ENCODE measurements at places on chromosomes 3 and 15.

DNA sequence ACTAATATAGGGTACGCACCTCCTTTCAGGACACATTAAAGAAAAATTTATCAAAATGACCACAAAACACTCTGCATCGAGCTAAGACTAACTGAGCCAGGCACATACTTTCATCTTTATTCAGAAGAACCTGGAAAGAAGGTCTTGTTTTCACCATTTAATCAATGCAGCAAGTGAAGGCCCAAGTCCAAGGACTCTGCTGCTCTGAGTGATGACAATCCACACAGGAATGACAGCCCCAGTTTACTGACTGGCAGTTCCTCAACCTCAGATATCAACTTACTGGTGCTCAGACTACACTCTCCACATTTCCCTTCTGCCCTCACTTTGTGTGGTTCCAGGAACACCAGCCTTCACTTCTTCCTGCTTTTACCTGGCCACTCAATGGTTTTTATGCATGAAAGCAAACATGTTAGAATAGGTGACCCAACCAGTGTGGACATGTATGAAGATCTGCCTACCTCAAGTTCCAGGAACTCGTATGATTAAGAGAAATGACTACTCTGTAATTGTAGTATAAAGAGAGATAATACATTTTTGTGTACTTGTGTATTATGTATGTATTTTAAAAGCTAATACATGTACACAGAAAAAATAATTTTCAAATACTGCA lies 29.1 kb upstream of the RASA2 start:
- no peak for DNase-seq

GRCh38 chr15:31374489-31374888 lies 47.9 kb downstream of the KLF13 start:
- DNase-seq, result no peak

DNA sequence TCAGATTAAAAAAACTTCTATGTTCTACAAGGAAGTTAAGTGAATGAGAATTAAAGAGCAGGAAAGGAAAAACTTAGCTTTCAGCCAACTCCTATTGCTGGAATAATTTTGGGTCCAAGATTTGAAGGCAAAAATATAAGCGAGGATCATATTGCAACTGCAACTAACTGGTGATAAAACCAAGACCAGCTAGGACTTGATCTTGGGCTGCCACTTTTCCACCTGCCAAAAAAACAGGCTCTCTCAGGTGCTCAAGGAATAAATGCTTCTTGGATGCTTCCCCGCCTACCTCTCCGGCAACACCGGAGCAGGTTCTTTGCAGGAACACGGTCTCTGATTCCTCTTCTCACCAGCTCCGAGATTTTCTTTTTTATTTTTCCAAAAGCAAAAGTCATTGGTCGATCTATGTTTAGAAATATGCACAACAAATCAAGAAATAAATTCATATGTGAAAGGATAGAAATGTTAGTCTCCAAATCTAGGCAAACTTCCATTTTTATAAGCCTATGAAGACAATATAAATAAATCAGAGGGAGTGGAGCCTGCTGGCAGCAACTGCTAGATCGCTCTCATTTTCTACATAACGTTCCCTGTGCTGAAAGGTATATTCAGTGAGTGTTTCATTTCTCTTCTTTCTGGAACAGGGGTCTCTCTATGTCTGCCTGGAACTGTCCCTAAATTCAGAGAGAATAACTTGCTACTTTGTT lies 241.9 kb downstream of the NTRK3 start:
- no peak for DNase-seq

DNA sequence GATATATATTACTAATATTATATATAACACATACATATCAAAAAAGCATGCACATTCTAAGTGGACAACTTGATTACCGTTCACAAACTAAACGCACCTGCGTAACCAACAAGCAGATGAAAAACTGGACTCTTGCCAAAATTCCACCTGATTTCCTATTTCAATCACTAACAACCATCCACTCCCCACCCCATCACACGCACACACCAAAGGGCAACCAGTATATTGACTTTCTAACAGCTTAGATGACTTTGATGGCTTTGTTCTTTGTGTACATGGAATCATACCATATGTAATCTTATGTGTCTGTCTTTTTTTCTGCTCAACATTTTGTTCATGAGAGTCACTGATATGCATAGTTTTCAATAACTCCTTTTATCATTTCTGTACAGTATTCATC lies 496.8 kb upstream of the ARRDC4 start:
- DNase-seq, result no peak

- DNase-seq, result no peak
These were observed 166.7 kb downstream of the CTNNB1 start for GRCh38 chr3:41365973-41366372.

- no peak for DNase-seq
These were observed 57.4 kb downstream of the LRTM1 start for GRCh38 chr3:54870423-54870822.

GRCh38 chr3:177464392-177465256 lies 267.3 kb upstream of the TBL1XR1 start:
- no peak for DNase-seq

DNA sequence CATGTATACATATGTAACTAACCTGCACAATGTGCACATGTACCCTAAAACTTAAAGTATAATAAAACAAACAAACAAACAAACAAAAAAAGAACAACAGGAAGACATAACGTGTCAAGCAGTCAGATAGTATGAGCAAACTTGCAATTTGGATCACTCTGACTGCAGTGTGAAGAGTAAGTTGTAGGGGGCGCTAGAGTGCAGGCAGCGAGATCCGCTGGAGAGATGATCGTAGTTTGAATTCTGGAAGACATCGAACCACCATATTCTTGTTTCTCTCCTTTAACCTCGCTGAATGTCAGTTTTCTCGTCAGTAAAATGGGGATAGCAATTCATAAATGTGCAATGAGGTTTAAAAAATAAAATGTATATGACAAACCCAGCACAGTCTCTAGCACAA lies 165.2 kb upstream of the LMCD1 start:
- no peak for DNase-seq

Measured in NCI-H524 treated with DMSO at 0.1 percent for 48 hours (cell line).